Kidney epithelial cell (primary cell): ENCODE measurements at places on chromosomes 2 and 18. TPM values are rescaled to one million over a fixed set of nuclear protein-coding genes. Genes with fewer than 3 reads are reported as not detected.

Gene MROH2A
- not detected in 2 replicates for total RNA-seq

GRCh38 chr2:188577231-188577630, 285.6 kb downstream of the GULP1 start:
- DNase-seq = no peak

Gene OTOS
- not detected in 2 replicates for total RNA-seq

DNA sequence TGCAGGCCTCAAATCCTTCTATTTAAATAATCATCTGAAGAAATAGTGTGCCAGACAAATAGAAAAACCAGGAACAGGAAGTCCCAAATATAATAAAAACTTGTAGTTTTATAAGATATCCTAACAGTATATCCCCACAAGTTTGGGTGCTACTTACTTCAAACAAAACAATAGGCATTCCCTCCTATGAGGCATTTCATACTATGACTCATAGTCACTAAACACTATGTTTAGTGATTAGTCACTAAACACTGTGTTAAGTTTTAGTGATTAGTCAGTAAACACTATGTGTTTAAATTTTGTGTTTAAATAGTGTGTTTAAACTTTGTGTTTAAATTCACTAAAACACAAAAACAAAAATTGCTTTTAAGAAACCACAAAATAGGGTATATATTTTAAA, 407.0 kb upstream of the CDH19 start:
- peak; percentile 21 for DNase-seq

Gene FRZB
- total RNA-seq = 0.17 TPM in 1 of 2 replicates, not detected in the other

DNA sequence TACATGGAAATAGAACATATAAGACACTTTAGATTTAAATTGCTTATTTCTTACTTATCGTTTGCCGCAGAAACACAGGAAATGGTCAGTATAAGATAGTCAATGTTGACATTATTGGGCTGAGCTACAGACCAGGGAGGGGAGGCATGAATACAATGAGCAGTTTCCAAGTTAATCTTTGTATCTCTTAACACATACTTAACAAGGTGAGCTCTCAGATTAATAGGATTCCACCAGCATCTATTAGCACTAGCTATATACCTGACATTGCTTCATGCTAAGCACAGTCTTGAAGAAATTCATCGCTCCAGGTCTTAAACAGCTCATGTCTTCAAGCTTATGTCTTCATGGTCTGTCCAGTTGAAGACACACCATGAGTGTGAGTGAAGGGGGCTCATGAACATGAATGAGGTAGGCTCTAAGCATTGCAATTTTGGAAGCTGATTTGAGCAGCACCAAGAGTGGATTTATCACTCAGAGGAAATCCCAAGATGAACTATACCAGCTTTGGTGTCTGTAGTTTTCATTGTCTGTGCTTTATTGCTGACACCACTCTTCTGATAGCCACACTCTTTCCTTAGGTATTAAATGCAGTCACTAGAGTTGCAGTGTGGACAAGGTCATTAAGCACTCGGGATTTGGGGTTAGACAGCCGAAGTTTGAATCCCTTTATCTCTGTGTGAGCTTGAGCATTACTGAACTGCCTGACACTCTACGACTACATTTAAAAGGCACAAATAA, 359.3 kb upstream of the EPHA4 start:
- no peak for DNase-seq

Gene SERPINB13
- total RNA-seq = not detected in 2 replicates

- no peak for DNase-seq
Observed at GRCh38 chr2:186503827-186504606, 18.0 kb downstream of the ZC3H15 start.

DNA sequence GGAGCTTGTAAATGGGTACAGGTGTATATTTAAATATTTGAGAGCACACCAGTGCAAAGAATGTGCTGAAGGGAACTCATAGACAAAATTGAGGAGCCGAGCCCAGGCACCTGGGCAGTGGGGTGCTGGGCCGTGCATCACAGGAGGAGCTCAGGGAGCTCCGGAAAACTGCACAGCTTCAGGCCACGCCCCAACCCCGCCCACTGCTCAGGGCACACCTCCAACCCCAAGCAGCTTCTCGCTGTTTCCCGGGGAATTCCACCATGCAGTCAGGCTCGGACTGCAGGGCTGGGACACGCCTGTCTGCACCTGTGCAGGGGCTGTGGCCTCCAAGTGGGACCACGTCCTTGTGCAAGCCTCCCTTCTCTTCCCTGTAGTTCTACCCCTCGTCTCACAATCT, 243.0 kb downstream of the HDAC4 start:
- peak; percentile 35 for DNase-seq

DNA sequence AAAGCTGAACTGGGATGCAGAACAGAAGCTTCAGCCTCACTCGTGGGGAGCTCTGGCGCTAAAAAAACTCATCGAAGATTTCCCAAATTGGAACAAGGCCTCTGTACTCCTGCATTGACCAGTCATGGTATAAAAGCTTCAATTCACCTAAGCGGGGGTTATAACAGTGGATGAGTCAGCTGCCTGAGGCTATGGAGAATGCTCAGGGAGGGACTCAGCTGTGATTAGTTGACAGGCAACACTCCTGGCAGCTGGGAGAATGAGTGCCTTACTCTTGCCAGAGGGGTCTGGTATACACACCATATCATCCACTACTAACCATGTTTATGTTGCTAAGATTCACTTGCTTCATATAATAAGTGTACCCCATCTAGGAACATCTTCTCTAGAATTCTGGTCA, 350.6 kb upstream of the VRK2 start:
- peak; percentile 29 for DNase-seq

- DNase-seq = no peak
Observed at GRCh38 chr2:3198119-3198518, 179.5 kb downstream of the EIPR1 start.

GRCh38 chr2:45833968-45834344, 182.5 kb downstream of the PRKCE start:
- no peak for DNase-seq

- no peak for DNase-seq
Observed at GRCh38 chr2:169910109-169910799, 83.0 kb downstream of the UBR3 start.

DNA sequence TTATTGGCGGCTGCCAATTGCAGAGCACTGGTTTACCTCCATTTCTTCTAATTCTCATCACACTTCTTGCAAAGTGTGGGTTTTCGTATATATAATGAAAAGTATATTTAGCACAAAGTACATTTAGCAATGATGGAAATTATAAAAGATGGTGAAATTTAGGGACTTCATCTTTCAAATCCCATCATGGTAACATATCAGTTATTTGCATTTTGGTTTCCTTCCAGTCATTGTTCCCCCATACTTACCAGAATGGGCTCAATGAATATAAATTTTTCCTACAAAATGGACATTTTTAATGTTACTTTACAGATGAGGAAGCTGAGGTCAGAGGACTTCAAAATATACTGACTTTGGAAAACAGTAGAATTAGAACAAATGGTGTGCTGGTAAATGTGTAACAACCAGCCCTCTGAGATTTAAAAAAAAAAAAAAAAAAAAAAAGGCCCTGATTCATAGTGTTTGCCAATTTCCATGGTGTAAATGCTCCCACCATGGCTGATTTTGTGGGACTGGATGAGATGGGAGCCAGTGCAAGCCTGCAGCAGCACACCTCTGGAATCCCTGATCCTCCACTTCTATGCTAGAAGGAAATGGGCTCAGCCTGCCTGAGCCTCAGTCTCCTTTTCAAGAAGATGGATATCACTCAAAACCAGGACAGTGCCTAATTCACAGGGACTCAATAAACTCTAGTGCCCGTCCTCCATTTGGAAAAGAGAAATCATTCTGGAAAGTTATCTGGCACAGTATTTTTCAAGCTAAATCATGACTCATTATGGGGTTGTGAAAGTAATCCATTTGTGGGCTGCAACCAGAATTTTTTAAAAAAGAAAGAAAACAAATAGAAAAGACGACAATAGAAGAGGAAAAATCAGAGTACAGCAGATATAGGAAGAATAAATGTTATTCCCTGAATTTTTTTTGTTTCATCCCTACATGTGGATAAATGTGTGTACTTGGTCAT, 34.0 kb downstream of the LBH start:
- DNase-seq = no peak

DNA sequence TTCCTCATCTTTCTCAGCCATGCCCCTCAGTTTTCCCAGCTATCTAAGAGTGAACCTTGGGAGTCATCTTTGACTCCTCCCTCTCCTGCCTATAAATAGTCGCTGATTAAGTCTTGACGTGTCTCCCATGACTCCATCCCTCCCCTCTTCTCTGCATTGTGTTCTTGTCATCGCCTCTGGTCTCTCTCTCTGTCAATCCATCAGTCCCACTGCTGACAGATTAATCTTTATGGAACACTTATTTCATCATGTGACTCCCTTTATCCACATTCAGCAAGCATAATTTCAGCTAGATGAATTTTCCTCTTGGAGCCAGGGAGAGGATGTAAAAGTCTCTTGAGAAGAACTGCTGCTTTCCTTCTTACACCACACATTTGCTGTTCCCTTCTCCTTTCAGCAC, 9.4 kb downstream of the ADAM23 start:
- no peak for DNase-seq

- no peak for DNase-seq
Observed at GRCh38 chr2:67008155-67008554, 389.0 kb upstream of the ETAA1 start.

DNA sequence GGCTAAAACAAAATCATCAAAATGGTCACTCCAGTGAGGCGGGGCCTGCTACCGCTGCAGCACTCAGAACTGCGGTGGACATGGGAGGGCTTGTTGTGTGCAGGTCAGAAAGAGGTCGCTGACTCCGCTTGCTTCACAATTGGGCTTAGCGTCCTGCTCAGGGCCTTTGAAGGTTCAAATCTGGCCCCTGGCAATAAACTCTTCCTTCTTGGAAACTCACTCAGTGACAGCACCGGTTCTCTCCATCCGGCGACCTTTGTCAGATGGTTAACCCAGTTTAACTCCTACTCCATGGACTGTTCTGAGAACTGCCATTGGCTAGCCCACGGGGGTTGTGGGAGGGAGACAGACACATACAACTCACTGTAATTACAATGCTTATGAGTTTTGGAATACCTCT, 29.0 kb upstream of the LAPTM4A start:
- DNase-seq = no peak

DNA sequence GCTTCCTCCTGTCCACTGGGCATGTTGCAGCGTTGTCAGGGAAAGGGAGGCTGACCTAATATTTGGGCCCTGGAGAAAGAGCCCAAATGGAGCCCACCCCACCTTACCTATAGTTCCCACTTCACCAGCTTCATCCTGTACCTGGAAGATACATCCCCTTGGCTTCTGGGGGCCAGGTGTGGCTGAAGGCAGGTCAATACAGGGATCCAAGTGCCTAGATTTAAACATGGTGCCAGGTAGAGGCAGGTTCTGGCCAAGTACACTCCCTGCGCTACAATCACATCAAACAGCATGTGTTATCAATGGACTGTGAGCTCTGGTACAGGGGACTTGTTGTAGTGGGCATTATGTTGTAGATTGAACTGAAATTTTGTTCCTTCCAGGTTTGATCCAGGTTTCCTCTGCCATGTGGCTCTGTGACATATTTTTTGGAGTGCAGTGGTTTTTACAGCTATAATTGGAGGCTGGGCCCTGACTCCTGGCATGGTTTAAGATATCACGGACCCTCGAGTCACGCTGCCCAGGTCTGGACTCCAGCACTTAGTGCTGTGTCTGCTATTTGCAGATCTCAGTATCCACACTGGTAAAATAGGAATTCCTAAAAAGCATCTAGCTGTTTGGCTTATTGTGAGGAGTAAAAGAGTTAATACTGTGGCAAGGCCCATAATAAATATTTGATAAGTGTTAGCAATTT, 23.8 kb downstream of the MYCN start:
- no peak for DNase-seq

Gene MFSD2B
- not detected in 2 replicates for total RNA-seq

DNA sequence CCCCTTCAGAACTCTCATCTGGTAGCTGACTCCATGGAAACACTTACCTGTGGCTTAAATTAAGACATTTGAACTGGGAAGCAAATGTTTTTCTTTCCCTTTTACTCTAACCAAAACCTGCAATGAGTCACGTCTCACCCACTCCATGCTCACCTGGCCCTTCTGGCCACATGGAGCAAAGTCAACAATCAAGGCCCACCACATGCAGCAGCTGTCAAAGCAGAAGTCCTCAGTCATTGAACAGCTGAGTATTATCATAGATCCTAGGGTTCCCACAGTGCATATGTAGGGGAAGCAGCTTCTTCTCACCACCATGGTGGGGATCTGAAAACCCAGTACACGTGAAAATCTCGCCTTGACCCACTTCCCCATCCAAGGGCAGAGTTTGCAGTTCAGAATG, 12.3 kb upstream of the MEP1B start:
- DNase-seq = no peak

DNA sequence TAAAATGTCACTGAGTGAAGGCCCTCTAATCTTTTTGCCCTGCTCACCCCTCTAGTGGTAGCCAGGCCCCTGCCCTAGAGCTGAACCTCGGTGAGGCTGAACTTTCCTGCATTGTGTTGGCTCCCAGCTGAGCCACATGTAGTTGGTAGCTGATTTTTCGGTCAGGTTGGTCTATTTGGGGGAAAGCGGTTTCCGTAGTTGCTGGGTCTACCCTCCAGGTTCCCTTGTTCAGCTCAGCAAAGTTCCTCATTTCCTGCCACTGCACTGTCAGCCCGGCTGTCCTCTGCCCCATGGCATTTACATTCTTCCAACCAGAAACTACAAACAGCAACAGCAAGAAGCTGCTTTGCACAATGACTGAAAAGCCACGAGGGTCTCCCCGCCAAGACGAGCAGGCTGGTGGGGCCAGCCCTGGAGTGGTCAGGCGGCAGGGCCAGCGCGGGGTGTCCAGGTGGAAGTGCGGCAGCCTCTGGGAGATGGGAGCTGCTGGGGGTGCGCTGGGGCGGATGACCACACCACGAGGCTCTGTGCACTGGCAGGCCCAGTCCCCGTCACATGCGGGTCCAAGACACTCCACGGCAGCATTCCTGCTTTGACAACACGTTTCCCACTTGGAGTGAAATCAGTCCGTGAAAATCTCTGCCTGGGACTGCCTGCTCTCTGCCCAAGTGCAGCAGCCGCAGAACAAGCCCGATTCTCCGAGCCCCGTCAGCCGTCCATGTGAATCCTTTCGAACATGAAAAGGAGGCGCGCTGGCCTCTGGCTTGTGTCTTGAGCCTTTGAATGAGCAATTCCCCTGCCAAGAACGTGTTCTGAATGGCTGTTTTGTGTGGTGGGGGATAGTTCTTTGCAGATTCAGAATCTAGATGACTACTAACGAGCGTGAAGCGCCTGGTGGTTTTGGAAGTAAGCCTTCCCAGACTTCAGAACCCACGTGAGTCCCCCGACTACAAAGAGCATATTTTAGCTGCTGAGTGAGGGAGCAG, 159.4 kb downstream of the ASB1 start:
- DNase-seq = no peak

Gene RBBP8
- 44.0 and 51.4 TPM in 2 replicates for total RNA-seq

Gene MRPL33
- 121 and 139 TPM in 2 replicates for total RNA-seq

Gene IL36A
- total RNA-seq = not detected in 2 replicates
